ENCODE measurements at places on chromosomes 6 and 20.

DNA sequence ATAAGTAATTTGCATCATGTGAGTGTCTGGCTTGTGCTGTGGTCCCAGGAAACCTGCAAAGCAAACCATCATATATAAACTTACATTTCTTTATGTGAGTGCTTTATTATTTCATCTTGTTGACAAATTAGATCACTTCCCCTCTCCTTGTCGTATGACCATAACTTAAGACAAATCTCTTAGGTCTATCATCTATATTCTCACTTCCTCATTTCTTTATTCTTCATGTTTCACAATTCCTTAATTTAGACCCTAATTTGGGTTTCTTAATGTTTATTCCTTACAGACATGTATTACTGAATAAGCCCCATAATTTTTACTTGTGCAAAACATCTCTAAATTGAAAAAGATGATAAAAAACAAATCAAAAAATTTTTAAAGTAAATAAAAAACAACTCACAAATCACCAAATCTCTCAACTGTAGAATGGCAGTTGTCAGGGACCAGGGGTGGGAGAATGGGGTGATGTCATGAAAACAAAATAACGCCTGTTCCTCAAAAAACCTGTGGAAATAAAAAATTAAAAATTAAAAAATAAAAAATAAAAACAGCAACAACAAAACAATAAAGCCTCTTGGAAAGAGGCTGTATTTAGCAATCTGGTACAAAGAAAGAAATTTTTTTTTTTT is 49.5 kb upstream of the FBXO30 start:
- DNase-seq, result no peak

DNA sequence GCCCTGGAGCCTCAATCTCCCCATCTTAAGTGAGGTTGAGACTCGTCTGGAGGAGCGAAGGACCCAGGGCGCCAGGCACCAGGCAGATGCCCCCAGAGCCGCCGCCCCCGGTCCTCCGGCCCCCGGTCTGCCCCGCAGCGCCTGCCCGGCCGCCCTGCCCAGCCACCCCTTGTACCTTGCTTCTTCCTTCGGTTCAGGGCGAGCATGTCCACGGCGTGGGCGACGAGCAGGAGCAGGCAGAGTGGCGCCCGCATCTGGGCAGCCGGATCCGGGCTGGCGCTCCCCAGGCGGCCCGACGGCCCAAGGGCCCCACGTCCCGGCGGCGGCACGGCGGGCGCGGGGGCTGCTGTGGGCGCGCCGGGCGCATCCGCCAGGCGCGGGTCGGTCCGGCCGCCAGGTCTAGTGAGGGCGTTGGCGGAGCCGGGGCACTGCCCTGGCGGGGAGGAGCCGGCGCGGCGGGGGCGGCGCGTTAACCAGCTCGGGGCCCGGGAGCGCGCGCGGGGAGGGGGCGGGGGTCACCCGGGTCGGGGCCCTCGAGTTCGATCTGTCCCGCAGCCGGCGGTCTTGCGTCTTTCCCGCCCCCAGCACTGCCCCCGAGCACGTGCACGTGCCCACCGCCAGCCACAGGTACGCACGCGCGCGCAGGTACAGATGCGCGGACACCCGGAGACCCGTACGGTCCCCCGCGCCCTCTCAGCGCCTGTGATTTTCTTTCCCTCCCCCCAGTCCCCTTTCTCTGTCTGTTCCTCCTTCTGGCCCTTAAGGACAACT is at the start of gene RSPO4:
Gene RSPO4, minus strand, starts transcription at position 401 of the 771 bp plus-strand sequence. Its CDS starts 147 bp downstream, at position 254.
- no peak for DNase-seq

DNA sequence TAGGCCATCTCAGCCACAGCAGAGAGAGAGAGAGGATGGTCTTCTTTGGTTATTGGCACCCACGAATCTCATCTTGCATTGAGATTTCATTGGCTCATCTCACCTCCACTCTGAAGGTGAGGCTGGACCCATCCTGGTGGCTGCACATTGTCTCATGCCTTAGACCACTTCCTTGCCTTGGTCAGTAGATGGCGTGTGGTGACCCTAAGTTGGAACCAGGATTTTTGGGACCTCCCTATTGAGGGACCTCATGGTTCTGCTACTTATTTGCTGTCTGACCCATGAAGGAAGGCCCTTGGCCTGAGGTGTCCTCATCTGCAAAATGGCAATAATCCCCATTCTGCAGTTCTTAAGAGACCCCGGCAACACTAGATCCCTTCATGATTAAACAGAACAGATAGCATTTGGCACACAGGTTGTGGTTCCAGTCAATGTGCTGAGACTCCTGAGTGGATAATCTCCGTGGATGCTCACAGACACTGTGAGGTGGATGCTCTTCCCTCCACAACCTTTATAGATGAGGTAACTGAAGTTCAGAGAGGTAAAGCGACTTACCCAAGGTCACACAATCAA is 21.5 kb upstream of the AAR2 start:
- DNase-seq, result no peak

- DNase-seq, result no peak
These were observed 19.0 kb upstream of the UTRN start for GRCh38 chr6:144266091-144266649.

GRCh38 chr6:6483733-6484132 is 104.8 kb upstream of the LY86 start:
- no peak for DNase-seq

- no peak for DNase-seq
These were observed 24.3 kb upstream of the KIAA0408 start for GRCh38 chr6:127483399-127484055.

GRCh38 chr20:35762461-35762860 is 9.4 kb upstream of the PHF20 start:
- DNase-seq, result no peak

DNA sequence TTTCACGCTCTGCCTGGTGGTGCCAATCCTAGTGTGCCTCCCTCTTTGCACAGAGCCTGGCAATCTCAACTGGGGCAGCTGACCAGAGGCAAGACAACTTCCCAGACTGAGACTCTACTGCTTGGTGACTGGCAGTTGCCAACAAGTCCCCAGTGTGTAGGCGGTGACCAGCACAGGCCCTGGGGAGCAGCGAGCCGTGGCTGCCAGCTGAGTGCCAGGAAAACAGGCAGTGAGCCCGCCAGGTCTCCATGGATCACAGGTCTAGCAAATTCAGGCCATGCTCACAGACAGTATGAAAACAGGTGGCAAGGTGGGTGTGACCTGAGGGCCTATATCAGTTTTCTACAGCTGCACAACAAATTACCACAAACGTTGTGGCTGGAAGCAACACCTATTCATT is 289.9 kb downstream of the KIF16B start:
- no peak for DNase-seq

DNA sequence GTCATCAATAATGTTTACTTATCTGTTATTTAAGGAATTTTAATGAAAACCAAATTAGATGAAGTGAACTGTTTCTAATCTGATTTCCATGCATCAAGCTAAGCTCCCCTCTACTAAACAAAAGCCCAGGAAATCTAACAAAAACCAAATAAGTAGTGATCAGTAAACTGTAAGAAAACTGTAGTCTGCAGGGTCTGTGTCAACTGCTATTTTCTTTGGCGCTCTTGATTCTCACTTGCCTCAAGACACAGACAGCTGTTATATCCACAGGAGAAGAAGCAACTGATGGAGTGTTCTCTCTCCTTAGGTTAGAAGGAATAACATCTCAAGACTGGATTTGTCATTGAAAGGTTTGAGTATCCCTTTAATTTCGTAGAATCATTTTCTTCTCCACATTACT is 293.5 kb downstream of the PHF3 start:
- DNase-seq, result no peak

- peak; percentile 53 for DNase-seq
These were observed 70.7 kb upstream of the PRSS16 start for GRCh38 chr6:27176523-27177484.

DNA sequence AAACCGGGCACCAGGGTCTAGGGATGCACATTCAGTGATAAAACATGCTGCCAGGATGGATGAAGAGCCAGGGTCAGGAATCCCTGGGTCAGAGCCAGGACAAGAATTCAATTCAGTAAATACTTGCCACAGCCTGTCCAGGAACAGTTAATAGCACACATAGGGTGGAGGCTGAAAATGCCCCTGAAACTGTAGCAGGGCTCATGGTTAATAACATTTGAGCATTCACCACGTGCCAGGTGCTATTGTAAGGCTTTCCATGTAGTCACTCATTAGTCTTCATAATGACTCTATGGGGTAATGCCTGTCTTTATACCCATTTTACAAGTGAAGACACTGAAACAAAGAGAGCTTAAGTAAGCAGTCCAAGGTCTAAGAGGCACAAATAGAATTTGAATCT is 296.3 kb downstream of the LRFN2 start:
- DNase-seq, result no peak

GRCh38 chr6:125948455-125948854 is 8.1 kb upstream of the HINT3 start:
- no peak for DNase-seq

DNA sequence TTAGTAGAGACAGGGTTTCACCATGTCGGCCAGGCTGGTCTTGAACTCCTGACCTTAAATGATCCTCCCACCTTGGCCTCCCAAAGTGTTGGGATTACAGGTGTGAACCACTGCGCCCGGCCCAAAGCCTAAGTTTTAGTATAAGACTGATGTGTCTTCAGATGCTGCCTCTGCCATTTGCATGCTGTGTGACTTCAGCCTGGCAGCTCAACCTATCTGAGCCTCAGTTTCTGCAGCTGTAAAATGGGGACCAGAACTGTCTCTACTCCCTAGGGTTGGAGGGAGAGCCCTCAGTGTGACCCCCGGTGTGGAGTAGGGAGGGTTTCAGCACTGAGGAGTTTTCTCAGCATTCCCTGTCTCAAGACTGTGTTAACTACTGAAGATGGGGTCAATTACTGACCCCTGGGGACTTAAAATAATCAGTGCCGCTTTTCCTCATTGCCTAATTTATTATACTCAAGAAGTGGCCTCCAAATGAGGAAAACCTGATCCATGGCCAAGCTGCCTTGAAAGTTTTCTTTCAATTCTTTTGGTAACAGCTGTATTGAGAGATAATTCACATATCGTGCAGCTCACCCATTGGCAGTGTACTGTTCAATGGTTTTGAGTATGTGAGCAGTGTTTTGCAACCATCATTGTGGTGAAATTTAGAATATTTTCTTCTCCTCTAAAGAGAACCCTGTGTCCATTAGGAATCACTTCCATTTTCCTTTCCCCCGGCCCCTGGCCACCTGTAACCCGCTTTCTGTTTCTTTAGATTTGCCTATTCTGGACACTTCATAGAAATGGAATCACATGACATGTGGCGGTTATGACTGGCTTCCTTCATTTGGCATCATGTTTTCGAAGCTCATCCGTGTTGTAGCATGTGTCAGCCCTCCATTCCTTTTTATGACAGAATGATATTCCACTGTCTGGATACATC is 64.8 kb downstream of the PHACTR3 start:
- no peak for DNase-seq

- no peak for DNase-seq
These were observed 169.0 kb downstream of the SMOC2 start for GRCh38 chr6:168609914-168610490.
